ENCODE measurements at places on chromosomes 7 and 10.

DNA sequence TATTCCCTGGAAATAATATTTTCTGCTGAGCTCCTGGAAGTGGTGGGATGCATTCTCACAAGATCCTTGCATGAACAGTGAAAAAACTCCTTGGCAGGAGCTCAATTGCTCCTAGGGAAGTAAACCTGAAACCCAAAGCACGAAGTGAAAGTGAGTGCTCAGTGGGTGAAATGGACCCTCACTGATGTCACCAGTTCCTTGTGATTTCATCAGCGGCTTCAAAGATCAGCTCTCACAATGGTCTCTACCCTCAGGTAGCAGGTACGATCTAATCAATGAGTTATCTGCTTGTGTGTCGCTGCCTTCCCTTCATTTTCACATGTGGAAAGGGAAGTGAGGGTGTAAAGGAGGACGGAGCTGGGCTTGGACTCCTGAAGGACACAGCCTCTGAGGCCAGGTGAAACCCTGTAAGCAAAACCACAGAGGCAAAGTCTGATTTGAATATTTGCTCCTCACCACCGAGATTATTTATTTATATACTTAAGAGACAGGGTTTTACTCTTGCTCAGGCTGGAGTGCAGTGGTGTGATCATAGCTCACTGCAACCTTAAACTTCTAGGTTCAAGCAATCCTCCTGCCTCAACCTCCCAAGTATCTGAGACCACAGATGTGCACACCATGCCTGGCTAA is 255.4 kb upstream of the LYZL1 start:
- DNase-seq: no peak

GRCh38 chr10:13960603-13961002 is 370.1 kb downstream of the FRMD4A start:
- DNase-seq: no peak

DNA sequence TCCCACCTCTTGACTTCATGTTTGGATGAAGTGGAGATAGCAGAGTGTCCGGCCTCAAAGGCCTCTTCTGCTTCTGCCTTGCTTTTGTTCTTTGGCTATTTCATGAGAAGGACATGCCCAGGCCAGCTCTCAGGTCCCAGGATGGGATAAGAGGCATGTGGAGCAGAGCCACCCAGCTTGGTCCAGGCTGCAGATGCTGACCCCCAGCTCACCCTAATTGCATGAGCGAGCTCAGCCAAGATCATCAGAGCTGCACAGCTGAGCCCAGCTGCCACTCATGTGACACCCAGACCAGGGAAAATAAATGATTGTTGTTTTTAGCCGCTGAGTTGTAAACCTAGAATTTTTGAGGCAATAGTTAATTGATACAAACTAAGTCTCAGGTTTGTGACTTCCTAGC is 230.0 kb downstream of the PHF14 start:
- no peak for DNase-seq

DNA sequence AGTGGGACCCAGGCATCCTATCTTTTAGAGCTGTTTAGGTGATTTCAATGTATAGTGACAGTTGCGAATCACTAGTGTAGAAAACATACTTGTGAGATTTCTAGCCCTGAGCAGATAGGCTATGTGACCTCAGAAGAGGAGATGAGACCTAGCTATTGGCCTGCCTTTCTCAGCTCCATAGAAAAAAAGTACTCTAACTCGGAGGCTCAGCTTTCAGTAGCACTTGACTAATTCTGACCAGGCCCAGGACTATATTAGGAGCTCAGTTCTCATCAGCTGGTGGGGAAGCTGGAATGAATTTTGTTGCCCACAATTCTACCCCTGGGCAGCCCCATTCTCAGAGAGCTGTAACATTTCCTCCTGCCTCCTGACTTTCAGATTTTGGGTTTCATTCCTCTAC is 179.9 kb upstream of the NAMPT start:
- DNase-seq: no peak

GRCh38 chr10:51617576-51618235 is 81.7 kb downstream of the CSTF2T start:
- DNase-seq: no peak

- no peak for DNase-seq
These were observed 220.9 kb upstream of the KIAA1217 start for GRCh38 chr10:23988006-23988405.

DNA sequence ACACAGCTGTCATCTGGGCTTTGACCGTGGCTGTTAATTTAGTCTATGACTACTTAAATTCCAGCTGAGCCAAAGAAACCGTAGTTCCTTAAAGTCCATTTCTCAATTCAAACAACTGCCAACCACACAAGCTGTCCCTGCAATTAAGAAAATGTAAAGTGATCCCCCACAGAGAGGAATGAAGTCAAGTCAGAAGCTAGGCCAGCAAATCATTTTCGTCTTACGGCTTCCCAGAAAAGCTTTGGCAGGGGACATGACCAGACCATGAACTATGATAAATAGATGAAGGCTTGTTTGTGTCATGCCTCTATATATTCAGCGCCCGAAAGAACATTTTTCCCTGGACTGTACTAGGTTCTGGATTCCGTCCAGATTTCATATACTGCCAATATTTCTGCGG is 54.6 kb downstream of the HACD1 start:
- DNase-seq: no peak

- no peak for DNase-seq
These were observed 381.3 kb upstream of the NFE2L3 start for GRCh38 chr7:25770670-25771069.

- no peak for DNase-seq
These were observed 1084.2 kb downstream of the KCNMA1 start for GRCh38 chr10:76553263-76554032.

DNA sequence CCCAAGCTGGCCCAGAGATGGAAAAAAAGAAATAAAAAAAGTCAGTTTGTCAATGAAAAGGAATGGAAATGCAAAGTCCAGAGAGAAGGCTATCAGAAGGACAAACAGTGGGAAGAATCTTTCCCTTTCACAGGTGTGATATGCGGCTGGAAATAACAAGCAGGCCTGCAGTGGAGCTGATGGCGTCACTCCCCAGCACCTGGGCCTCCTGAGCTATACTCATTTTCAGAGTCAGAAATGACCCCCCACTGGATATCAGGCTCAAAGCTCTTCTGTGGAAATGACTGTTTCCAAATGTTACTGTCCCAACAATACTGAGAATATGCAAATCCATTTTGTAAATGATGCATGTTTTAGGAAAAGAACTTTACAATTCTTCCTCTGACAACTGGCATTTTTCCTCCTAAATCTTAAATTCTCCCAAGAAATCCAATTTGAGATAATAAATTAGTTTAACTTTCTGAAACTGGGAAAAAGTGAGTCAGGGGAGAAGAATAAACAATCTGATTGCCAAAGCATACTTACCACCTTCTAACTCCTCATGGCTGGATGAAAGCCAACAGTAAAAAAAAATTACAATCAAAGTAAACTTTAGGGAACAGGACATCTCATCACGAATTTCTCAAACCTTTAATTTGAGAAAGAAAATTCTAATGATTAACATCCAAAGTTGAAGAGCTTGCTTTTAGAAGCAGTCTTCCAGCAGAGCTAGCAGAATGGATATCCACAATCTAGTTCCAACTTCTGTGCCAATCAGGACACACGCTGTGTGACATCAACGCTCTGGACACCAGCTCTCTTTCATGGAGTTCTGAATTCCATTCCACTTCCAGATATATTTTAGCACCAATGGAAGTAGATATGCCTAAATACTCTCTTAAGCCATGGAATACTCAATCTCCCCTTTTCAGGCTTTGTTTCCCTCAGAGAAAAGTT is 5.3 kb upstream of the CUZD1 start:
- no peak for DNase-seq

Measured in hematopoietic multipotent progenitor cell treated with erythropoietin and hydrocortisone succinate and interleukin-3 and kit ligand, for 6 days (in vitro differentiated cells).